ENCODE measurements at places on chromosomes 12 and 14. TPM values are rescaled to one million over a fixed set of nuclear protein-coding genes. Genes with fewer than 3 reads are reported as not detected.

AJUBA gene
- total RNA-seq, result 1.4 TPM

FZD10 gene
- not detected for total RNA-seq

PTPN6 gene
- 354 TPM for total RNA-seq

GPRC5D gene
- total RNA-seq, result 0.22 TPM

DNAH10 gene
- total RNA-seq, result 0.12 TPM

RASSF8 gene
- total RNA-seq, result 2.1 TPM

WNT5B gene
- 0.15 TPM for total RNA-seq

REP15 gene
- 0.25 TPM for total RNA-seq

TAS2R13 gene
- total RNA-seq, result 1.0 TPM

FAM90A1 gene
- 0.15 TPM for total RNA-seq

ANKRD33 gene
- total RNA-seq, result not detected

NUMB gene
- total RNA-seq, result 39.6 TPM

FOXN4 gene
- not detected for total RNA-seq

EXOC3L4 gene
- not detected for total RNA-seq

CAPZA3 gene
- not detected for total RNA-seq

MYRFL gene
- not detected for total RNA-seq

NEK9 gene
- 74.9 TPM for total RNA-seq

GLS2 gene
- total RNA-seq, result 1.9 TPM

POTEM gene
- total RNA-seq, result not detected

CCDC85C gene
- total RNA-seq, result 10.9 TPM

LRP1-AS gene
- not detected for total RNA-seq

NFKBIA gene
- 61.7 TPM for total RNA-seq

FGF6 gene
- total RNA-seq, result not detected

HOXC12 gene
- total RNA-seq, result not detected

MMP19 gene
- not detected for total RNA-seq

HOXC9 gene
- total RNA-seq, result not detected

CD27 gene
- total RNA-seq, result 115 TPM

TSPAN19 gene
- not detected for total RNA-seq

OAS2 gene
- 420 TPM for total RNA-seq

MIP gene
- not detected for total RNA-seq

KLRF1 gene
- total RNA-seq, result 0.19 TPM

GUCY2C gene
- total RNA-seq, result not detected

LRP6 gene
- total RNA-seq, result 1.4 TPM
